ENCODE measurements at places on chromosomes 5 and 9. TPM values are rescaled to one million over a fixed set of nuclear protein-coding genes. Genes with fewer than 3 reads are reported as not detected.
A peak's percentile ranks its signal among the peaks of the same experiment; 100 is the strongest.

GRCh38 chr9:100933656-100934055 lies 94.9 kb upstream of the PLPPR1 start:
- DNase-seq: no peak

- DNase-seq: no peak
Observed at GRCh38 chr9:6876195-6876894, 118.6 kb downstream of the KDM4C start.

DNA sequence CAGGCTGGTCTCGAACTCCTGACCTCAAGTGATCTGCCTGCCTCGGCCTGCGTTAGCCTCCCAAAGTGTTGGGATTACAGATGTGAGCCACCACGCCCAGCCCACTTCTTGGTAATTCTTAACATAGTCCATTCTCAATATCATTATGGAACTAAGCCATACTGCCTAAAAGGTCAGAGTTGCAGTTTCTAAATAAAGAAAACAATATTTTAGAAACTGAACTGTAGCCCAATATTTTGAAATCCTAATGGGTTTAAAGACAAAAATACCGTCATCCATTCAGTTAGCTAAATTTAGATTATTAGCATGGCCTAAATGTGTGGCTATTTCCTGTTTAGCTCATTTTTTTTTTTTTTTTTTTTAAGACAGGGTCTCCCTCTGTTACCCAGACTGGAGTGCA lies 99.5 kb downstream of the USP20 start:
- DNase-seq: no peak

DNA sequence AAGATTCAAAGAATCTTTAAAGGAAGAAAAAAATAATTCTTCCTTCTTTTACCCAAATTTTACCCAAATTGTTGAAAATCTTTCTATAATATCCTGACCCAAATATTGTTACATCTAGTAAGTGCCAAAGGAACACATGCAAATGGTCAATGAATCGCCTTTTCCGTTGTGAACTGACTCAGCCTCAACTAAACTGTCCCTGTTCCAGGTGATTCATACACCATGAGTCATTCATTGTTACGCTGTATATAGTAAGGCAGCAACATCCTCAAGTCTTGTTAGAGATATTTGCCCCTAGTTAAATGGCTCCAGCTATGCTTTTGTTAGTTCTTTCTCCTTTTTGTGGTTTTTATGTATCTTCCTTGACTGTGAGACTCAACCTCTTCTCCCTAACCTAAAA lies 9.7 kb downstream of the PTGER4 start:
- no peak for DNase-seq

- no peak for DNase-seq
Observed at GRCh38 chr5:97096846-97097245, 45.6 kb downstream of the LIX1 start.

GRCh38 chr5:152838241-152838786 lies 433.2 kb upstream of the NMUR2 start:
- no peak for DNase-seq

GRCh38 chr9:81032030-81032572 lies 657.2 kb downstream of the TLE1 start:
- DNase-seq: no peak

- no peak for DNase-seq
Observed at GRCh38 chr5:171388816-171389168, 1.1 kb downstream of the NPM1 start.

- no peak for DNase-seq
Observed at GRCh38 chr9:108709997-108710396, 145.8 kb downstream of the ACTL7B start.

- DNase-seq: no peak
Observed at GRCh38 chr5:59496524-59497134, 396.9 kb downstream of the PDE4D start.

- DNase-seq: no peak
Observed at GRCh38 chr5:124949862-124950261, 203.4 kb upstream of the ZNF608 start.

GRCh38 chr9:18394847-18395351 lies 79.1 kb upstream of the ADAMTSL1 start:
- DNase-seq: no peak

DNA sequence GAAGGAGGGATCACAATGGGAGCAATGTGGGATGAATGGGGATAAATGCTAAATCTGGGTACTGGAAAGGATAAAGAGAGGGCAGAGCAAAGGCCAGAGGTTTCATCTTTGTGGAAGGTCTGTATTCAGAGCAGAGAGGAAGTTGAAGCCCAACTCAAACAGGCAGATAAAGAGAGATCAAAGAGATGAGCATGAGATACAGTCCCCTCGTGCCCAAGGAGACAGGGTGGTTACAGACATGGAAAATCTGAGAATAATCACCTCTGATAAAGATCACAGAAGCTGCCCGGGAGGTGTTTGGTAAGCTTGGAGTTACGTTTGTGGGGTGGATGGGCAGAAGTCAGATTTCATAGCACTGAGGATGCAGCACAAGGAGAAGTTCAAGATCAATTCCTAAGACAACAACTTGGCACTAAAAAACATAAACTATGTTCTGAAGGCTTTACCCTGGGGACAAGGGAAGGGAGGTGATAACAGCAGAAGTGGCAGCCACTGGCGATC lies 459 bp upstream of the ERAP2 start:
- no peak for DNase-seq

DNA sequence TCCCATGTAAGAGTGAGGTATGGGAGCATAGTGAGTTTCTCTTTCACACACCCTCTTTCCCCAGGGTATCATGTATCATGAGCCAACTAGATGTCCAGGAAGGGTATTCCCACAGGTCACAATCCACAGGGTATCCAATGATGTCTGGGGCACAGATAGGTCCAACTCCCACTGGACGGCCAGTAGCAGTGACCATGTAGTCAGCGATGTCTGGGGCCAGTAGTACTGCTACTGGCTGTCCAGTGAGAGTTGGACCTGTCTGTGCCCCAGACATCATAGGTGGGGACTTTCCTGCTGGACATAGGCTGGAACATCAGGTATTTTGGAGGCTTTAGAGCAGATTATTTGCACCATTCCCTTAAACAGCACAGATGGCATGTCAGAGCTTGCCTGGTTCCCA lies 352.6 kb upstream of the SGCD start:
- no peak for DNase-seq

- no peak for DNase-seq
Observed at GRCh38 chr5:142280066-142281007, 44.5 kb downstream of the SPRY4 start.

DNA sequence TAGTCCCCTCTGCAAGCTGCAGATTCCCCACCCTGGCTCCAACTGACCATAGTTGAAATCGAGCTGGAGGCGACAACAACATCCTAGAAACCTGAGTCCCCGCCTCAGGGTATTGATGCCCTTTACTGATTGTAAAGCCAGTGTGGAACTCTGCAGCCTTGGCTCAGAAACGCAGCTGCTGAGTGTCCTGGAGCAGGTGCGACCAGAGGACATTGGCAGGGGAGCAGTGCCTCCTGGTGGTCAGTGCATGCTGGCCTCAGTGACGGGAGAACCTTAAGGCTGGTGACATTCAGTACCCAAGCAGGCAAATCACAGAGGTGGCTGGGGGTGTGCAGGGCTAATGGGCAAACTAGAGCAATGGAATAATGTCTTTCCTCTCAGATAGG lies 20.4 kb upstream of the ZNF354B start:
- no peak for DNase-seq

GRCh38 chr5:124650147-124650561 lies 96.3 kb downstream of the ZNF608 start:
- DNase-seq: no peak

DNA sequence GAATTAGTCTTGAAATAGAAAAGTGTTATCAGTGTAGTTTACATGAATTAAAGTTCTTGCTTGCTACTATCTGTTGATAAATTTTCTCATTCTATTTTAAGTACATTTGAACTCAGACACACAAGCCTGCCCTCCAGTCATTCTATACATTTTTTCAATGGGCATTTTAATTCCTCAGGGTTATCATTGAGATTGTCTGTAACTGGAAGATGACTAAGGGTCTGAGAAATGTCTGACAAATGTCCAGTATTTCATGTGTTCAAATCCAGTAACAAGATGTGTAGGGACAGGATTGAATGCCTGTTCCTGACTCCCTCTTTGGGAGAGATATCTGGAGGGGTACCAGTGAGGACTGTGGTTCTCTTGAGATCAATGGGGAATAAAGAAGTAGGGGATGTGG lies 223.9 kb upstream of the ADAMTSL1 start:
- DNase-seq: no peak

DNA sequence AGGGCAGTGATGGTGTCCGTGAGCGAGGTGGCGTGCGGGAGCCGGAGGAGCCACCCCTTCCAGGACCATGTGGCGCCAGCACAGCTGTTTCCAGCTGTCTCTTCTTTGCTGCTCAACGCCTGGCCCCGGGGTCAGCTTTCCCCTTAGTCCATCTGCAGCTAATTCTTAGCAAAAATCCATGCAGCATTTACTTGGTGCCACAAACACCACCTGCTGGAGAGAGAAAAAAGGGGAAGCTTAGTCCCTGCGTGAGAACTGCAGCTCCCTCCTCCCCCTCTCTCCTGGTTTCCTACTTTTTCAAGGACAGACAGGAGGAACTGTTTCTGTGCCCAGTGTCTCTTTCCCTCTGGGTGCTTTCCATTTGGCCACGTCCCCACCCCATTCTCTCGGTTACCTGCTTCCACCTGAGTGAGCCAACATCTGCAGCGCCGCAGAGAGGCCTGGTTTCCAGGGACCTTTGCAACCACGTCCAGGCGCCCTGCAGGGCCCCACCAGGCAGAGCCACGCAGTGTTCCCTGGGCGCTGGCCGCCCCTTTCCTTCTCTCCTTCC lies 3.4 kb downstream of the SLC6A19 start:
- DNase-seq: no peak

DNA sequence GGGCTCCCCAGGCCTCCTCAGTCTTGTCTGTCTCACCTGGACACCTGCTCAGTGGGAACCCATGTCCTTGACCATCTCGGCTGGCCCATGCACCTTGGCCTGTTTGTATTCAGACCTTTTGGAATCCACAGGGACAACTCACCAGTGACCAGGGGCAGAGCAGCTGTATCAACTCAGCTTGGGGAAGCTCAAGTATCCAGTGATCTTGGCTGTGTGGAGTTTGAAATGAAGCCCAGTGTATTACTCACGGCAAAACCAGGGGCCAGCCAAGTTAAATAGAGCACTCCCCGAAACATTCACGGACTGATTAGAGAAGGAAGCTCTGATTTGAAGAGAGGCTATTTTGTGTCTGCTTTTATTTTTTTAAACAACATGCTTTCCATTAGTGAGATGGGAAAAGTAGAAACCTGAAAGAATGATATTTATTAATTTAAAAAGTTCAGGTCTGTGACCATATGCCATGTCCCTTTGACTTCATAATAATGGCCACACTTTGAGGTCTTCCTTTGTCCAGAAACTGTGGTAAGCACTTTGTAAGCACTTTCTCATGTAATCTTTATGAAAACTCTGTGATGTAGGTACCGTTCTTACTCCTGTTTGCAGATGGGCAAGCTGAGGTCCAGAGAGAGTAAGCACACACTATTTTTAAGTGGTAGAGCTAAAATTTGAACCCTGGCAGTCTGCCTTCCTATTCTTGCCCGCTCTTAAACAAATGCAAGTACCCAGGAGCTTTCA lies 656.5 kb downstream of the BNC2 start:
- DNase-seq: peak; percentile 89

GRCh38 chr9:88837731-88838130 lies 153.5 kb upstream of the S1PR3 start:
- DNase-seq: no peak

DNA sequence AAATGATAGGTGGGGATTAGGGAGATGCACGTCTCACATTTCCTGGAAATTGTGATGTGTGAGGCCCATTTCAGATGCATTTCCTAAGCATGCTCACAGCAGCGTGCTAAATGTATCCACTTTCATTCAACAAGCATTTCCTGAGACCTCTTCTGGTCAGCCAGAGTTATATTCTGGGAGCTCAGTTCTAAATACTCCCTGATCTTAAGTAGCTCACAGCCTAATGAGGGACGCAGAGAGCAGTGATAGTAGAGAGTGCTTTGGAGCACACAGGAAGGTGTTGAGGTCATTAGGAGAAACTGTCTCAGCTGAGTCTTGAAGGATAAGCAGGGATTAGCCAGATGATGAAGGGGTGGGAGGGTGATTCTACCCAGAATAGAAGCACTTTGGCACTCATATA lies 46.2 kb upstream of the FSD1L start:
- DNase-seq: no peak

- no peak for DNase-seq
Observed at GRCh38 chr5:152499814-152500535, 94.9 kb upstream of the NMUR2 start.

DNA sequence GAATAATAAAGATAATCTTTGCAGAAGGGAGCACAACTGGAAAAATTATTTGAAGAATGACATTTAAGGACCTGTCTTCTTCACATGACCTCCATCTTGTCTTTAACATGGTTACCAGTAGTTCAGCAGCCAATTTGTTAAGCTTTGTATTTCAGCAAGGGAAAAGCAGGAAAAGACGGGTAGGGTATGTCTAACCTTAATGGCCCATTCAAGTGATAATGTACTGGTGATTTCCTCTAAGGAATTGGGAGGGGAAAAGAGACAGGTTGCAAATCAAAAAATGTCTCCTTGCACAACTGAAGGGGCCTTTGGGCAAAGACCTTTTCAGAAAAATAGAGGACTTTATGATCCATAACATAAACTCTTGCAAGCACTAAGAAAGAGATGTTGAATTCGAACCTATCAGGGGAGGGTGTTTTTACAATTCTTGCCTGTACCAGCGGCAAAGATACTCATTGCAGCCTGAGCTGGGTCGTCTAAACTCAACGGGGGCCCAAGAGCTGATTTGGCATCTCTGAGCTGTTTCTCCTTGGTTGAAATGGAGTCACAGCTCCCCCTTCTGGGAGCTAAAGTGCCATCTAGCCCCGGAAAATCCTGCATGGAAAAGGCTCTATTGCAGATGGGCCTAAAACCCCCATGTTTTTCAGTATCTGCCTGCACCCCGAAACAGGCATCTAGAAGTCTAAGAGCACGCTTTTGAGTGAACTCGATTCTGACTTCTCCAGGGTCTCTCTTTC lies 3.8 kb downstream of the BRINP1 start:
- DNase-seq: no peak

GRCh38 chr5:32251871-32252458 lies 60.8 kb downstream of the MTMR12 start:
- no peak for DNase-seq

GRCh38 chr9:133727277-133727875 lies 10.8 kb downstream of the SARDH start:
- DNase-seq: peak; percentile 40

The LPAR1 gene
- total RNA-seq: 47.9 TPM

The PCYOX1L gene
- 3.8 TPM for total RNA-seq

The GABRB2 gene
- 0.28 TPM for total RNA-seq

The PCDHB2 gene
- 2.2 TPM for total RNA-seq

The MOB3B gene
- 19.7 TPM for total RNA-seq

The IFNW1 gene
- total RNA-seq: not detected

The TLX3 gene
- not detected for total RNA-seq

The TAF1L gene
- total RNA-seq: not detected

The ORM2 gene
- not detected for total RNA-seq

The CARTPT gene
- total RNA-seq: 8.4 TPM

The FOXD4L3 gene
- total RNA-seq: not detected

The LCN15 gene
- total RNA-seq: not detected

The CENPP gene
- 4.8 TPM for total RNA-seq

The SV2C gene
- 0.68 TPM for total RNA-seq

The PCDHGB6 gene
- 12.7 TPM for total RNA-seq

The PRDM9 gene
- not detected for total RNA-seq

The CDC20B gene
- not detected for total RNA-seq

The APBB3 gene
- 13.5 TPM for total RNA-seq

The PCDHA1 gene
- not detected for total RNA-seq

The TAF11L5 gene
- not detected for total RNA-seq

The HAND1 gene
- total RNA-seq: 46.4 TPM

The GCNT4 gene
- 3.2 TPM for total RNA-seq
